ENCODE measurements at places on chromosomes 7 and 10.

- no peaks in the 10 kb centered on the region for H3K36me3 ChIP-seq
- H3K27ac ChIP-seq, result no peak overlapping the region
- peaks cover 3% of the 10 kb centered on the region for H3K27me3 ChIP-seq
- no peak overlapping the region for H3K4me3 ChIP-seq
- no peak for DNase-seq
- no peaks in the 10 kb centered on the region for H3K4me1 ChIP-seq
Observed at GRCh38 chr10:60992636-60993035, 48.7 kb upstream of the RHOBTB1 start.

DNA sequence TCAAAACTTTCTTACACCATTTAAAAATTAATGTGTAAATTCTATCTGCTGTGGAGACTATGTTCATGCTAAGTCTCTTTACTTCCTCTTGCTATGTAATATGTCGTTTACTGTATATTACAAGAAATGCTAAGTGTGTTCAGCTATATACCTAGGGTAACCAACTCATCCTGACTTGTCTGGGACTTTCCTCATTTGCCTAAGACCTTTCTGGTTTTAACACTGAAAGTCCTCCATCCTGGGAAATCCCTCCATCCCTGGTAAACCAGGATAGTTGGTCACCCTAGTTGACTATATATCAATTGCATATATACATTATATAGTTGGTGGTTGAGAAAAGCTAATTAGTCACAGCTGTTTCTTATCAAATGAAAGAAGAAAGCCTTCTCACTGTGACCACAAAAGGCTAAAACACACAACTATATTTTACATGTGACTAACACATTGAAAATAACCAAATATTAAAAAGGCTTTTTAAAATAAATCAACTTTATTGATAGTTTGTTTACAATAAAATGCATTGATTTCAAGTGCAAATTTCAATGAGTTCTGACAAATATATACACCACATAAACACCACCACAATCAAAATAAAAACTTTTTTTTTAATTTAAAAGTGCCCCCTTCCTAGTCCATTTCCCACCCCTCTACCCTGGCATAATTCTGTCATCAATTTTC is 167.7 kb upstream of the INHBA start:
- no peak overlapping the region for H3K4me3 ChIP-seq
- peaks cover 24% of the 10 kb centered on the region for H3K4me1 ChIP-seq
- H3K27me3 ChIP-seq, result peaks cover 29% of the 10 kb centered on the region
- H3K36me3 ChIP-seq, result peaks cover 2% of the 10 kb centered on the region
- DNase-seq, result no peak

DNA sequence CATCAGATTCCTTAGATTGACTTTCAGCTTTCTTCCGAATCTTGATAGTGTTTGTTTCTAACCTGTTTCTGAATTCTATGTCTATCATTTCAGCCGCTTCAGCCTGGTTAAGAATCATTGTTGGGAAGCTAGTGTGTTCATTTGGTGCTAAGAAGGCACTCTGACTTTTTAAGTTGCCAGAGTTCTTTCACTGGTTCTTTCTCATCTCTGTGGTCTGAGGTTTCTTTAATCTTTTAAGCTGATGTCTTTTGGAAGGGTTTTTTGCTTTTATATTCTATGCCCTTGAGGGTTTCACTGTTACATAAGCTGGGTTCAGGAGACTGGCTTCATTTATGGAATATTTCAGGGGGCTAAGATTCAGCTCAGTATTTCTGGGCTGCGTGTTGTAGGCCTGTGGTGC is 104.5 kb upstream of the PRSS58 start:
- H3K4me1 ChIP-seq, result peaks cover 19% of the 10 kb centered on the region
- H3K36me3 ChIP-seq, result no peaks in the 10 kb centered on the region
- H3K4me3 ChIP-seq, result no peak overlapping the region
- no peak for DNase-seq
- peaks cover 41% of the 10 kb centered on the region for H3K27me3 ChIP-seq

- H3K4me1 ChIP-seq, result no peaks in the 10 kb centered on the region
- no peaks in the 10 kb centered on the region for H3K36me3 ChIP-seq
- no peaks in the 10 kb centered on the region for H3K27me3 ChIP-seq
- no peak overlapping the region for H3K27ac ChIP-seq
Observed at GRCh38 chr10:92082583-92083280, 159.2 kb downstream of the BTAF1 start.

- no peaks in the 10 kb centered on the region for H3K36me3 ChIP-seq
- no peak overlapping the region for H3K4me3 ChIP-seq
- H3K27ac ChIP-seq, result no peak overlapping the region
- no peak for DNase-seq
- H3K4me1 ChIP-seq, result no peaks in the 10 kb centered on the region
Observed at GRCh38 chr10:124289851-124290795, 128.6 kb downstream of the OAT start.

All from activated CD4-positive, alpha-beta T cell treated with anti-CD3 and anti-CD28 coated beads, Interleukin-2, amount 10 ng/mL, durations not matched to agents 7 days and 5 days (primary cell).